ENCODE measurements at places on chromosomes 11 and 22.

DNA sequence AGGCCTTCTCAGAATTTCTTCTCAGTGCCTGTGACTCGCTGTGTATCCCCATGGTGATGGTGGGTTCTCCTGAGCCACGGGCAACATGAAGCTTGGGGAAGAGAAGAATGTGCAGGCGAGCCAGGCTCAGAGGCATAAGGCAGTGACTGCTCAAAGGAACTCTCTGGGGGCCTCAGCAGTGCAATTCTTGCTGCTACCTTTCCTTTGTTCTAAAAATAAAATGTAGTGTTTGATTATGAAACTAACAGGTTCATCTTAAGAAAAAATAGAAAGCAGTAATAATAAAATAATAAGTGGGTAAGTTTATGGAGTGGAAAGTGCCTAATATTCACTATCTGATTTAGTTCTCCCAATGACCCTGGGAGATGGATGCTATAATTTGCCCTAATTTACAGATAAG is 46.7 kb downstream of the MEI1 start:
- no peak for DNase-seq

DNA sequence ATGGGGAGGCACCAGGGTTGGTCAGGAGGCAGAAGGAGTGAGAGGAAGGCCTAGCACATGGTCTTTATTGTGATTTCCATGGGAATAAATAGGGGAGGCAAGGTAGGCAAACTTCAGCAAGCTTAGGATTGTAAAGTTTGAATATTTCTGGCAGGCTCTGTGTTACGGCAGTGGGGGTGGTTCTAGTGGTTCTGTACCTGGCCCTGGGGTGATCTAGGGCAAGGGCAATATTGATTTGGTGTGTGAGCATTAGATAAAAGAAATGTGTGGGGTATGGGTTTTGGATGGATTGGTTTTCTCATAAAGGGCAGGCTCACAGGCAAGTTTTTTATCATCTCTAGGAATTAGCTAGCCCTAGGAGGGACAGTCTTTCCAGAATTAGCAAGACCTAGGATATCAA is 584.0 kb downstream of the OPCML start:
- DNase-seq, result no peak

DNA sequence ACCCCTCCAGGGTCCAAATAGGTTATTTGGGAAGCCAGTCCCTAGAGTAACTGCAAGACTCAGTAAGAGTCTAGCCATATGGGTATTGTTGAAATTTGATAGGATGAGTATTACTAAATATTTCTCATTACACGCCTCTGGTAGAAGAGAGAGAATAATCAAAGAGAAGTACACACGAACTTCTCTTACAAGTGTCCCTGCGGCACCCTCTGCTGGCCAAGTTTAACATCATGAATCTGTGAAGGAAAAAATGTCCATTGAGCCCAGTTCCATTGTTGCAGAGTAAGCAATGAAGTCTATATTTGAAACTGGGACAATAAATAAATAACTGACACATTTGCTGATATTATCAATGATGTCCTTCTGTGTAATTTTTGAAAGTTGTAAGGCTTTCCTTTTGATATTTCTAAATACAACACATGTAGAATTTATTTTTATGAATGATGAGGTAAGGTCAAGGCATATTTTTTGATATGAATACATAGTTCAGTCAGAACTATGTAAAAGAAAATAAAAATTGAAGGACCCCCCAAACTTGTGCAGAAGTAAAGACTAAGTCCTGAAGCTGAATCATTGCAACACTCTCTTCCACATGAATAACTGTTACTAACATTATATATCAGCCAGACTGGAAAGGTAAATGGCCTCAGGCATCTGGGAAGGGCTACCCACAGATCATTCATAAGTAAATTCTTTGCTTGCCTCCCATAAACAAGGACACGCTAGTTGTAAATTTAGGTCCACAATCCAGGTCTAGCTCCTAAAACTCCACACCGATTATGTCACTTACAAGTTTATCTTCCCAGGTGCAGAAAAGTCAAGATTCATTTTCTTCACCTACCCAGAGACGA is 10.0 kb downstream of the OR51L1 start:
- no peak for DNase-seq

GRCh38 chr11:134571301-134571700 is 159.3 kb upstream of the B3GAT1 start:
- DNase-seq, result no peak

GRCh38 chr11:70092959-70093715 is 15.0 kb downstream of the ANO1 start:
- DNase-seq, result no peak

- DNase-seq, result no peak
Measured at GRCh38 chr11:131609337-131609736, 238.9 kb downstream of the NTM start.

DNA sequence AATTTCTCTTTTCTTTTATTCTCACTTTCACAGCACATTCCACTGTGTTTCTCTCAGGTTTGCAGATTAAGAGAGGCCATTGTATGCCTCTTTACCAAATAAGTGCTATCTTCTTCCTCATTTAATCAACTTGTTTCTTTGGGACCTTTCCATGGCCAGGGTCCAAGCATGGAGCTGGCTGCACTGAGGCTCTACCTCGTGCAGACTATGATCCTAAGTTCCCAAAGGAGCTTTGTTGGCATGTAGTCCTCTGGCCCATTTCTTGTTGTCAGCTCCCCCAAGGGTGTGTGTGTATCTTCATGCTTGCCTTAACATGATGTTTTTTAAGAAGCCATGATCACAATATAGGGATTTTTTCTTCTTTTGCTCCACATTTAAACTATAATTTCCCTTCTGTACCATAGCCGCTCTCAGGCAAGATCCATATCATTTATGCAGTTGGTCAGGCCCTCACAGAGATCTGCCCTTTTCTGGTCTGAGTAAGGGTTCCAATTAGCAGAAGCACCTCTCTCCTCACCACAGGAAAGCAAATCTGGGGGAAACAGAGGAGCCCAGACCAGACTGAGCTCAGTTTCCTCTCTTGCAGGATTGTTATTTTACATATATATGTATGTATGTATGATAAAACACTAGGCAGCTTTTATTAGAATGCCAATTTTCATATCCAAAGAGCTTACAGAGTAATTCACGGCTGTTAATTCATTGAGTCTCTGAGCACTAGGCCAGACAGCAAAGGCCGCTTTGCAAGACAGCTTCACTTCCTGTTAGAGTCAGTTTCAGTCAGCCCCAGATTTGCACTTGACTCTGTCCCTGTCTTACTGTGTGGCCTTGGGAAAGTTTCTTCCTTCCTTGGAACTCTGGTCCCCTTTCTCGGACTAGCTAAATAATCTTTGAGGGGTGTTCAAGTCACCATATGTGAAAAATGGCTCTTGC is 34.3 kb downstream of the CYB5R2 start:
- no peak for DNase-seq

DNA sequence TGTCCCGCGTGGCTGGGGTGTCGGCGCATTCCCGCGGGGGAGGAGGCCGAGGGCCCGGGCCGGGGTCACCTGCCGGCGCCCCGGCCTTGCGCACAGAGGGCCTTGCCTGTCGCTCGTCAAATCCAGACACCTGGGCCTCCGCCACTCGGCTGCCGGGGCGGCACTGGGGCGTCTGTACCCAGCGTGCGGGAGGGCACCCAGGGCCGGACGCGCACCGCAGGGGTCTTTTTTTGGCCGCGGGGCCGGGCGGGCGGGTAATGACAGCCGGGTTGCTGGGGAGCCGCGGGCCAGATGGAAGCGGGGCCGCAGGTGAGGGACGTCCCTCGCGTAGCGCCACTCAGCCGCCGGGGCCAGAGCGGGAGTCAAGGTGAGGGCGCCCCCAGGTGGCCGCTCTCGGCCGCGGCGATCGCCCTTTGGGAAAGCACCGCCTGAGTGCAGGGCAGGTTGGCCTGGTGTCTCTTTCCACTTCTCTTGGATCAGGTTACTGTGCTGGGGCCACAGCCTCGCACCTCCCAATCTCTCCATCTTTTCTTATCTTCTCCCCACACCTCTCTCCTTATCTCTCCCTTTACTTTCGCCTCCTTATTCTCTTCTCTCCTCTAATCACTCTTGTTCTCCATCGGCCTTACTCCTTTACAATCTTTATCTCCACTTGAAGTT is 3.5 kb downstream of the PHLDB1 start:
- DNase-seq, result peak; percentile 68

- no peak for DNase-seq
Measured at GRCh38 chr11:129023968-129024676, 81.5 kb upstream of the TP53AIP1 start.

DNA sequence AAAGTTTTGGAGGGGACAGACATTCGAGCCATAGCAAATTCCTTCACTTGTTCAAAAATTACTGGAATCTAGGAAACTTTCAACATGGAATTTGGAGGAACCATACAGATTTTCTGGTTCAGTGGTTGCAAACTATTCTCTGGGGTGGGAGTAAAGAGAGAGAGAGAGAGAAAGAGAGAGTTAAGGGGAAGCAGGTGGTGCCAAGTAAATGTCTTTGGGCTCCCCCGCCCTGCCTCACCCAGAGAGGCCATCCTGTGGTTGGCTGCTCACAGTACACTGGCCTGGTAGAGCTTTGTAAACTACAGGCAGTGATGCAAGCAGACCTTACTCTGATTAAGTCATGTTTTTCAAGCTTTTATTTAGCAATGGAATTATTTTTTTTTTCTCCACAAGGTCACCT is 82.6 kb downstream of the ADAMTS15 start:
- no peak for DNase-seq

DNA sequence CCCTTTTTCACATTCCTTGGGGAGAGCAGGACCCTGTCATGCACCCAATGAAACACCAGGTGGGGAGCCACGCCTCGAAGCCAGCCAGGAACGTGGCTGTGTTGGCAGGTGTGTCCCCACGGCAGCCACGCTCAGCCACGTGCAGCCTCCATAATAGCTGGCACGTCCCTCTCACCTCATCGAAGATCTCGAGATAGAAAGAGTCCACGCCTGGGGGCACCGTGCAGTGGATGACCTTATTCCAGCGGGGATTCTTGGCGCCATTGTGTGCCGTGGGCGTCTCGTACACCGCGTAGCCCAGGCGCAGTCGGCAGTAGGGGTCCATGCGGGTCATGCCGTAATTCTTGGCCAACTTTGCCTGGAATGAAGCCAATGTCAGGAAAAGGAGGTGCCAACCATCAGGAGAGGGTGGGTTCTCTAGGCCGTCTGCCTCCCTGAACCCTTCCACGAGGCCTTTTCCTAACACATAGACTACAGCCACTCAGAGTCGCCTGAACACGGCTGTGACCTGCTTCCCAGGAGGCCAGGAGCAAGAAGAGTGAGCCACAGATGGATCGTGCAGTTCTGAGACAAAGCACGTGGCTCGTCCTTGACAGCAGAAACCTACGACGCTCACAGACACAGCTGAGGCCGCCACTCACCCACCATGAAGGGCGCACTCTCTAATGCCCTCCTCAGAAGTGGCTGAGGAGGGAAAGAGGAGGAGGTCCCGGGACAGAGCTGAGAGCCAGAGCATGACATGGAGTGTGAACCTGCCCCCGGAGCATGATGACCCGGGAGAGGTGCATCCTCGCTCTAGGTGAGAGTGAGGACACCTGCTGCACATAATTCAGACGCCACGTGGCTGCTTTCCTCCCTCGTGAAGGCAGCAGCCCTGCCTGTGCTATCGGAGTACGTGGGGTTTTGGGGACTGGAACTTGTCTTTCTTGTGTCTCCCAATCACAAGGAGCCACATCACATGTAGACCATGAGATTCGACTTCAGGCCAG is 19.1 kb downstream of the TOLLIP start:
- no peak for DNase-seq

DNA sequence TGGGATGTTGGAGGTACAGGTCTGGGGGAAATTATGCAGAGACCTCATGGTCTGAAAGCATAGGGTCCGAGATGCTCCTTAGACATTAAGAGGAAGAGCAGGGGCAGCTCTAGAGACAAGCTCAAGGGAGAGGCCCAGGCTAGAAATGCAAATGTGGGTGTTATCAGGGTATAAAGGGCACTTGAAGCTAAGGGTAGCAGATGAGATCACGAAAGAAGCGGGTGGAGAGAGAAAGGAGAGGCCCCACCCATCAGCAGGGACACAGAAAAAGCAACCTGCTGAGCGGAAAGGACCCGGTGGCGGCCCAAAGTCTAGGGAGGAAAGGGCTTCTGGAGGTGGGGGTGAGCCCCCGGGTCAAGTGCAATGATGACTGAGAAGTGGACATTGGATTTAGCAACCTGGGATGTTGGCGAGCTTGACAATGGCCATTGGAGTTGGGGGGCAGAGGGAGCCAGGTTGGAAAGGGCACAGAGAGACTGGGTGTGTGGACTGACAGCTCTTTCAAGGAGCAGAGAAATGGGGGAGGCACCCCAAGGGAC is 8.9 kb downstream of the TMPRSS6 start:
- DNase-seq, result no peak

DNA sequence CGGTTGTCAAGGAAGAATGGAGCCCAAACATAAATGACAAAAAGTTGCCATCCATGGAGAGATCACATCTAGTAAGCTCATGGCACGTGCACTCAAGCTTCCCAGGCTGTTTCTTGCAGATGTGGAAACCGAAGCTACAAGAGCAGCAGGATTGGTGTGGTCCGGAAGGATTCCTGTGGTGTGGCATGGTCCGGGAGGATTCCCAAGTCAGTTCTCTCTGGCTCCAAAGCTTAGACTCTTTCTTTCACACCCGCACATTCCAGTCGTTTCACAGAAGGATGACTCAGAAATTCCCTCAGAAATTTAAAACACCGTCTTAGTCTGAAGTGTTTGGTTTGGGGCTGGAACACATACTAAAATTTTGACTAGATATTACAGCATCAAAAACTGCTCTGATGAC is 78.0 kb upstream of the DRD2 start:
- DNase-seq, result no peak

DNA sequence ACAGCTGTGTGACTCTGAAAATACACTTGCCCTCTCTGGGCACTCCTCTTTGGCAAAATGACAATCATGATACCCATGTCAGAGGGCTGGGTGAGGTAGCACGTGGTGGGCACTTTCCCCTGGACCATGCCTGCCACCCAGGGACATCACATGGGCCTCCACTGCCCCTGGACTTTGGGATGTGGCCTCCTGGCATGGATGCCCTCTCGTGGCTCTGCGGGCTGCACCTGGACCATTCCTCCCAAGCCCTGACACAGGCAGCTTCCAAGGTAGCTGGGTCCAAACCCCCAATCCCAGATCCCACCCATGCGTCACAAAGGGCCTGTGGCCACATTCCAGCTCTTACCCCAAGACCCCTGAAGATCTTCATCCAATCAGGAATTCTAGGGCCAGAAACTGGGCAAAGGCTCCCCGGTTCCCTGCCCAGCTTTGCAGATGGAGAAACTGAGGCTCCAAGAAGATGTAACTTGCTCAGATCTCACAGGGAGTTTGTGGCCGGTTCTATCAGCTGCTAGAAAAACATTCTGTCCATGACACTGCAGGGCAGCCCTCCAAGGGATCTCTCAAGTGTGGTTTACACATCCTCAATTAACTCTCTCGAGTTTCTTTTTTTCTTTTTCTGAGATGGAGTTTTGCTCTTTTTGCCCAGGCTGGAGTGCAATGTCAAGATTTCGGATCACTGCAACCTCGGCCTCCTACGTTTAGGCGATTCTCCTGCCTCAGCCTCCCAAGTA is 35.4 kb upstream of the CYB5R3 start:
- DNase-seq, result no peak

- DNase-seq, result no peak
Measured at GRCh38 chr22:20583471-20583922, 76.1 kb downstream of the MED15 start.

- DNase-seq, result no peak
Measured at GRCh38 chr11:120819003-120819402, 204.9 kb upstream of the TBCEL start.

GRCh38 chr22:28743852-28744251 is 2.0 kb downstream of the HSCB start:
- DNase-seq, result no peak

GRCh38 chr11:78085972-78086371 is 6.3 kb upstream of the NDUFC2 start:
- DNase-seq, result no peak

GRCh38 chr22:30054764-30055069 is 25.5 kb upstream of the HORMAD2 start:
- DNase-seq, result no peak

All from stimulated activated CD8-positive, alpha-beta memory T cell treated with anti-CD3 and anti-CD28 coated beads, Interleukin-4, amount 100 ng/mL, for 4 hours (primary cell).